Umbilical cord (tissue), 2 donors: ENCODE measurements at places on chromosomes 3 and 15. TPM values are rescaled to one million over a fixed set of nuclear protein-coding genes. Genes with fewer than 3 reads are reported as not detected.

DNA sequence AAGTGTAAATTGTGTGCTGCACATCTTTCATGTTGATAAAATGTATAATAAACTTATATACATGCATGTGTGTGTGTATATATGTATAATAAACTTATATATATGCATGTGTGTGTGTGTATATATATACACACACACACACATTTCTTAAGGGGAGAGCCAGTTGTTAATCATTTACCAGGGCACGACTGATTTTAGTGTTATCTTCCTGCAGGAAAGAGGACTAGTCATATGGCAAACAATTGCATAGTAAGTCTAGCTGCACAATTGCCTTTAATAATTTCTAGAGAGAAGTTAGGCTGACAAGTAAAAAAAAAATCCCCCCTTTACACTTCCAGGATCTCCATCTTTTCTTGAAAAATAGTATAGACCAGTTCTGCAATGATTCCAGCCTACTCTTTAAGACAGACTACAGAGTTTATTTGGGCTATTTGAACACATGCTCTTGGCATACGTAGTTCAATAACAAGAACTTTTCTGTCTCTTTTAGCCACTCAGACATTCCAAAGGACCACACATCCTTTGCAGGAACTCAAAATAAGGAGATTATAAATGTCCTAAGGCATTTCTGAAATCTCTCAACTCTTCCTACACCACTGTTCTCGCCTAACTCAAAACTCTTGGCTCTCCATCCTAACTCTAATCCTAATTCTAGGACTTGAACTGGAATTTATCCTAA lies 163.6 kb upstream of the SETMAR start:
- no peak for DNase-seq

DNA sequence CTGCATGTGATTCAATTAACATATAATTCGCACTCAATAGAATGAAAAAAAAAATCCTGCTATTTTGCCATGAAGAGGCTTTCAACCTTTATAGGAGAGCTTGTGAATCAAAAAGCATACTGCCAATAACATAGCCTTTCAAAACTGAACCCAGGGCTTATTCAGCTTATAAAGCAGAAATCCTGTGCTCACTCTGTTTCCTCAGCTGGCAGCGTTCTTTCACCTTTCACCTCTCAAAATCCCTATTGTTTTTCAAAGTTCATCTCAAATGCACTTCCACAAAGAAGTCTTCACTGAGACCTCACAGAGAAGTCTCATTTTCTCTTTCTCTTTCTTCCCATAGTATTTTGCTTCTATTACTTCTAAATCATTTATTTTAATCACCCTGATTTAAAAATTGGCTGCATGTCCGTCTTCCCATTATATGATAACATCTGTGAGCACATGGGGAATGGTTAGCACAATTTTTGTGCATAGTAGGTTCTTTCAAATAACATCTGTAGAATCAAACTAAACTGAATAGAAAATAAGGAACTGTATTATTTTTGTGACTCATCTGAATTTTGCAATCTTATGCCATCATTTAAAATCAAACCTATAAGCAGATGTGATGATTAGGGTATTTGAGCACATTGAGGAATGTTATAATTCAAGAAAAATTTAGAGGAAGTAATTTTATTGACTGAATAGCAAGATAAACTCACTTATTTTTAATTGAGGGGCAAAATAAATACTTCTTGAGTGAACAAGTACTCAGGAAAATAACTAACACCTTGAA lies 373.4 kb downstream of the NLGN1 start:
- no peak for DNase-seq

GRCh38 chr3:44060164-44060563 lies 181.5 kb upstream of the TOPAZ1 start:
- DNase-seq = no peak

DNA sequence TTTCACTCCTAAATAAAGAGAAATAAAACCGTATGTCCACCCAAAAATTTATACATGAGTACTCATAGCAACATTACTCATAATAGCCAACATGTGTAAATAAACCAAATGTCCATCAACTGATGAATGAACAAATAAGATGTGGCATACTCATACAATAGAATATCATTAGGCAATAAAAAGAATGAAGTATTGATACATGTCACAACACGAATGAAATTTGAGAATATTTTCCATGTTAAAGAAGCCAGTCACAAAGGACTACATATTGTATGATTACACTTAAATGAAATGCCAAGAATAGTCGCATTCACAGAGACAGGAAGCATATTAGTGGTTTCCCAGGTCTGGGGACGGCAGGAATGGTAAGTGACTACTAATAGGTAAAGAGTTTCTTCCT lies 869.2 kb downstream of the IGSF11 start:
- DNase-seq = no peak

DNA sequence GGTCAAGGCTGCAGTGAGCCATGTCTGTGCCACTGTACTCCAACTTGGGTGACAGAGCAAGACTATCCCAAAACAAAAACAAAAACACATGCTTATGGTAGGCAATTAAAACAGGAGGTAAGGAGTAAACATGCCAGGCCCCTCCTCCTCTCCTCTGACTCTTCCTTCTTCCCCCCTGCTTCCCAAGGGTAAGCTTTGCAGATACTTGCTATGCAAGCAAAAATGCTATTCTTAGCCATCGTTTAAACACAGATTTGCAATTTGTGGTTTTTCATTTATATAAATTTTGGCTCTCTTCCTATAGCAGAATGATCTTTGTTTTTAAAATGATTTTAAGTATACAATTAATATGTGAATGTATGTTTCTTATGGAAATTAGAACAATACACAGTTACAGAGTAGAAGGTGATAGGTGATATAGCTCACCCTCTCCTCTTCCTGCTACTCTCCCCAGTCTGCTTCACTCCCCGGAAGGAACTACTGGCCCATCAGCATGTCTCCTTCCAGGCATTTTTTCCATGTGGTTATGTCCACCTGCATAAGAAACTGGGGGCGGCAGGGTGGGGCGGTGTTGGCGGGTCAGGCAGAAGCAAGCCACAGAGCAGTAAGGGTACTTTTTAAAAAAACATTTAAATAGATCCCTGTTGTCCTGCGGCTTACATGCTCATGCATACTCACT lies 42.1 kb downstream of the IGF1R start:
- DNase-seq = no peak

GRCh38 chr3:143755978-143756377 lies 92.3 kb downstream of the SLC9A9 start:
- DNase-seq = no peak

GRCh38 chr15:37096558-37097143 lies 3.7 kb downstream of the MEIS2 start:
- no peak for DNase-seq

DNA sequence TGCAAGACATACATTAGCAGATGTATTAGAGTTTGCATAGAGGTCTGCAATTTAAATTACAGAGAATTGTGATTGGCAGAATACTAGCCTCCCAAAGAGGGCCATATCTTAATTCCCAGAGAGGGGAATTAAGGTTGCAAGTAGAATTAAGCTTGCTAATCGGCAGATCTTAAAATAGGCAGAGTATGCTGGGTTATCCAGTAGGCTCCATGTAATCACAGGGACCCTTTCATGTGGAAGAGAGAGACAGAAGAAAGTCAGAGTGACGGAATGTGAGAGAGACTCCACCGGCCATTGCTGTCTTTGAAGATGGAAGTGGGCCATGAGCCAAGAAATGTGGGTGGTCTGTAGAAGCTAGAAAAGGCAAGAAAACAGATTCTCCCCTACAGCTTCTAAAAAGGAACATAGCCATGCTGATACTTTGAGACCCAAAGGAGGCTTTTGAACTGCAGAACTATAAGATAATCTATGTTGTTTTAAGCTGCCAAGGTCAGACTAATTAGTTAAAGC lies 38.8 kb downstream of the IMPG2 start:
- peak; percentile 81 for DNase-seq

DNA sequence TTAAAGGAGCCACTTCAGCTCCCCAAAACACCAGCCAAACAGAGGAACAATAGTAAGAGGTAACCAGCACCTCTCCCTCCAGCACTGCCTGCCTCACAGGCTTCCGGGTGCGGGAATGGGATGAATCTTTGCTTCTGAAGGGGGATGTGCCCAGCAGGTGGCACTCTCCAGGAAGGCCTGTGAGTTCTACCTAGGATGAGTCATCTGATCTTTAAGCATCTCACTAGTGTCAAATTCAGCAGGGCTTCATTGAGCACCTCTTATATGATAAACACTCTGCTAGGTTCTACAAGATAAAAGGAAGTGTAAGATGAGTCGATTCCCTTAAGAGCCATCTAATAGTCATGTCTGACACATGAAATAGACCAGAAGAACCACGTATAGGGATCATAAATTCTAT lies 237.4 kb upstream of the UMPS start:
- DNase-seq = peak; percentile 11

GRCh38 chr3:49352281-49352680 lies 5.9 kb downstream of the GPX1 start:
- no peak for DNase-seq

- DNase-seq = no peak
Measured at GRCh38 chr3:130895690-130896488, 2.0 kb downstream of the ATP2C1 start.

DNA sequence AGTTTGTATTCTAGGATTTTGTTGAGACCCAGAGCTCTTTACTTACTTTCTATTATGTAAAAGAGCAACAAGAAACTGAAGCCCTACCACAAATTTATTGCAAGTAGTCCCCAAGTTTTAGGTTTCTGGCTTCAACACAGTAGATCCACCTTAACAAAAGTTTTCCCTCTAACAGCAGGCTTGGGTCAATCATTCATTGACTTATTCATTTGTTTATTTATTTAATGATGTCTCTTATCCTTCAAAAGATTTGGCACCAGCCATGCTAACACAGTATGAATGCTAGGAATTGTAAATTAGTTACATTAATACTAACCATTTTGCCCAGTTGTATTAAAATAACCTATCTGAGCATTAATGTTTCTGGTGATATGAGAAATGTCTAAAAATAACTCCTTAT lies 88.6 kb downstream of the IQCH start:
- DNase-seq = no peak

DNA sequence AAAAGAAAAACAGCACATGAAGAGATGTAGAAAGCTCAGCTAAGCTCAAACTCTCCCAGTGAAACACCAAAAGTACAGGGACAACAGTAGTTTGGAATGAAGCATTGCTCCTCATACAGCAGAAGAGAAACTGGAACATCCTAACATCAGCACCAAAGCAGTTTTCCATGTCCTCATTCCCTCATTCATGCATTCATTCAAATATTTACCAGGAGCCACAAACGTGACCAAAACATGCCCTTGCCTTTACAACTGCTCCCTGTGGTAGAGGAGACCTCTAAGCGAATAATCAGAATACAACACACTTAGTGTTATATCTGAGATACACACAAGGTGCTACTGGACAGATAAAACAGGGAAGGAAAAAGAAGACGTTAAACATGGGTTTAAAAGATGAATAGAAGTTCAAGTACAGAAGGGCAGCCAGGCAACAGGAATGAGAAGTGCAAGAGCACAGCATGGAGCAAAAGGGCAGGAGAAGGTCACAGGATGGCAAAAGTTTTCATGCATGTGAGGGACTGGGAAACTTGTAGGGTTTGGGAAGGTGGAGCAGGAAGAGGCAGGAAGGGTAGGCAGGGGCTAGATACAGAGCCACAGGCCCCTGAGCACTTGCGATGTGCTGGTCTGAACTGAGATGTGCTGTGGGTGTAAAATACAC lies 58.5 kb upstream of the LMCD1 start:
- DNase-seq = peak; percentile 38

GRCh38 chr3:170056710-170057454 lies 19.1 kb downstream of the GPR160 start:
- no peak for DNase-seq

DNA sequence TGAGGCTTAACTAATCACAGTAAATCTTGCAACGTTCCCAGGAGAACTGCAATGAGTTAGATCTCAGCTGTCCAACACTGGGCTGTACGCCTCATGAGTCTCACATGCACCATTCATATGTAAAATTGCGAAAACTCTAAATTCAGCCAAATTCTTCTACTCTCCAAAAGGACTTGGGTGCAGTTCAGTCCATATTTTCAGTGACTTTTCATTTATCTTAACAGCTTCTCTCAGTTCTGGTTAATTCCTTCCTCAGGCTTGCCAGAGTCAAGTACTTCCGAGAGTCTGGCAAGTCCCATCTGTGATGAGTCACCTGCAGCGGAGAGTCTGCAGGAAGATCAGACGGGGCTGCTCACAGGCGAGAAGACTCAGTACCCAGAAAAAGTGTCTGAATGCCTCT lies 11.5 kb downstream of the CCDC80 start:
- DNase-seq = peak; percentile 96

DNA sequence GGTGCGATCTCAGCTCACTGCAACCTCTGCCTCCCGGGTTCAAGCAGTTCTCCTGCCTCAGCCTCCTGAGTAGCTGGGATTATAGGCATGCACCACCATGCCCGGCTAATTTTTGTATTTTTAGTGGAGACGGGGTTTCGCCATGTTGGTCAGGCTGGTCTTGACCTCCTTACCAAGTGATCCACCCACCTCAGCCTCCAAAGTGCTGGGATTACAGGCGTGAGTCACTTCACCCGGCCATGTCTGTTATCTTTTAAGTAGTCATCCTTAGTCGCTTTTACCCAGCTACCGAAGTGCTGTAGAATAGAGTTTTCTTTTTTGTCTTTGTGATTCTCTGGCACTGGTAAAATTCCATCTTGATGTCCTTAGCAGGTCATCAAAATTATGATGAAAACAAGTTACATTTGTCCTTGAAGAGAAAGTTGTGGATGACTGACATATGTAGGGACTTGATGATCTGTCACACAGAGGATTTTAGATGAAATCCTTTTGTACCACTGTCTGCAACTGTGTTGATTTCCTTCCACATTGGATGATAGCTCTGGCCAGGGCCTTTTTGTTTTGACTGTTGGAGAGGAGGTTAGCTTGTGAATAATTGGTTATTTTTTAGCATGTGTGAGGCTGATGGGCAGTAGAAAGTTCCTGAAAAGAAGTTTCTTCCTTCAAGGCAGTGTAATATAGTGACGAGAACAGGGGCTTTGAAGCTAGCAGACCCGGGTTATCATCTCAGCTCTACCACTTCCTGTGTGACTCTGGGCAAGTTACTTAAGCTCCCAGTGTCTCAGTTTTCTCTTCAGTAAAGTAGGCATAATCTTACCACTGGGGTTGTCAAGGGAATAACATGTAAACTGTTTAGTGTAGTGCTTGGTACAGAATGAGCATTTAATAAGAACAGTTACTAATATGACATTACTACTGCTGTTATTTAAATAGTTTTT lies 18.8 kb downstream of the ATG7 start:
- DNase-seq = no peak

DNA sequence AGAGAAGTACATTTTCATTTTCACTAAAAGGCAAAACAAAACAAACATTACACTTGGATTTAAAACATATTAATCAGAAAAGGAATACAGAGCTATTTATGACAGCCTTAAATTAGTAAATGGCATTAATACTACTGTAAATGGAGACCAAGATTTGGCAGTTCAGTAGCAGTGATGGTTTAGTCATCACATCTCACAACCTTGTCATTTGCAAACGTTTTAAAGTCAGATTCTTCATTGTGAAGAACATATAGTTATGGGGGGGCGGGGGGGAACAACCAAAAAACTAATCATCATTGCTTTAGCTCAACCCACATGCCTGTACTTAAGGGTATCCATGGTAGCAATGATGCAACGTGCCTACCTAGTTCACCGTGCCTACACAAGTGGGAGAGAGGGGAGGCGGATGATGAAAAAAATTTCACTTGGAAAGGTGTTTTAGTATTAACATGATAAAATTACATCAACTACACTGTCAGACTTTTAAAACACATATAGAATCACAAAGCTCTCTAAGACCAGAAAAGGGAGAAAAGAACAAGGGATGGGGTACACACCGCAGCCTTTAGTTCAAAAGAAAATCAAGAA lies 40.1 kb downstream of the DLG1 start:
- no peak for DNase-seq

GRCh38 chr3:30332196-30333021 lies 274.0 kb upstream of the TGFBR2 start:
- DNase-seq = no peak

Gene SATB1
- total RNA-seq = 76.6 TPM

Gene AQP9
- total RNA-seq = 1.9 TPM

Gene CACNA1D
- total RNA-seq = 11.6 TPM
